Midbrain (tissue), 1 donor: ENCODE measurements at places on chromosomes 2 and 18.

- peak; percentile 84 for DNase-seq
These were observed 169.4 kb downstream of the SMAD7 start for GRCh38 chr18:48781163-48781987.

DNA sequence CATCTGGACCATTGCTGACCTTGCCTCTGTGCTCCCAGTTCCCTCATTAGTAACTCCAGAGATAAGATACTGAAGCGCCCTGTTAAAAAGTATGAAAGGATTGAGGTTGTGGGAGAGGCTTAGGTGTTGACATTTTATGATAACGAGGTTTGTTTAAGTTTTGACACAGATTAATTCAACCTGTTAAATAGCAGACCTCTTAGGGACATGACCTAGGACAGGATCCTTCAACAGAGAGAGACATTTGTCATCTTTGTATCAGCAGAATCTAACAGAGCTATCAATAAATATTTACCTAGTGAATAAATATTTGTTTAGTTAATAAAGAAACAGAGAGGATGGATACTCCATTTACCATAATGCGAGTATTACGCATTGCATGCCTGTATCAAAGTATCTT, 99.5 kb downstream of the DCC start:
- no peak for DNase-seq

DNA sequence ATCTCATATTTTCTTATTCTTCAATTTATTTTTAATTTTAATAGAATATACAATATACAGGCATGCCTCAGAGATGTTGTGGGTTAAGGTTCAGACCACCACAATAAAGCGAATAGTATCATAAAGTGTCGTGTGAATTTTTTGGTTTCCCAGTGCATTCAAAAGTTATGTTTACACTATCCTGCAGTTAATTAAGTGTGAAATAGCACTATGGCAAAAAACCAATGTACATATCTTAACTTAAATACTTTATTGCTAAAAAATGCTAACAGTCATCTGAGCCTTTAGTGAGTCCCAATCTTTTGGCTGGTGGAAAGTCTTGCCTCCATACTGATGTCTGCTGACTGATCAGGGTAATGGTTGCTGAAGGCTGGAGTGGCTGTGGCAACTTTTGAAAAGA, 637.6 kb downstream of the TDRD15 start:
- DNase-seq, result no peak

DNA sequence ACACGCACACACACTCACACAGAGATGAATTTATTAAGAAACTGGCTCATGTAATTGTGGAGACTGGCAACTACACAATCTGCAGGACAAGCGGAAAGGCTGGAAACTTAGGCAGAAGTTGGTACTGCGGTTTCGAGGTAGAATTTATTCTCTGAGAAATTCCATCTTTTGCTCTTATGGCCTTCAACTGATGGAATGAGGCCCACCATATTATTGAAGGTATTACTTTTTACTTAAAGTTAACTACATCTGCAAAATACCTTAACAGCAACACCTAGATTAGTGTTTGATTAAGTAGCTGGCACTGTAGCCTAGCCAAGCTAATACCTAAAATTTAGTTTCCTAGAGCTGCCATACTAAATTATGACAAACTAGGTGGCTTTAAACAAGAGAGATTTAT, 384.0 kb upstream of the UBE2E3 start:
- DNase-seq, result no peak

DNA sequence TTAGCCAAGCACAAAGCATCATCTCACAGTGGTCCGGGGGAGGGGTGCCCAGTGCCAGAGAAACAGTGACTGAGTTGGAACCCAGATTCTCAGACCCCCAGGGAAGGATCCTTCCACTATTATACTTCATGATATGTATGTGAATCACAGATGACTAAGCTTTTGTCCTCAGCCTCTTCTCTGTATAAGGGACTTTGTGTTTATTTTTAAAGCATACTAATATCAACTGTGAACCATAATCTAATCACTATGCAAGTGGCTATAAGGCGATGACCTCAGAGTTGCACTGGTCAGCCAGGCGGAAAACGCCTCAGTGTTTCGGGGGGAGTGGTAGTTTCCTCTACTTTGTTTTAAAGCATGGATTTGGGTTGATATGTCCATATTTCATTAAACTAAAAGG, 160.4 kb upstream of the TMEM200C start:
- no peak for DNase-seq

GRCh38 chr2:100812573-100812972, 7.4 kb upstream of the NPAS2 start:
- no peak for DNase-seq

DNA sequence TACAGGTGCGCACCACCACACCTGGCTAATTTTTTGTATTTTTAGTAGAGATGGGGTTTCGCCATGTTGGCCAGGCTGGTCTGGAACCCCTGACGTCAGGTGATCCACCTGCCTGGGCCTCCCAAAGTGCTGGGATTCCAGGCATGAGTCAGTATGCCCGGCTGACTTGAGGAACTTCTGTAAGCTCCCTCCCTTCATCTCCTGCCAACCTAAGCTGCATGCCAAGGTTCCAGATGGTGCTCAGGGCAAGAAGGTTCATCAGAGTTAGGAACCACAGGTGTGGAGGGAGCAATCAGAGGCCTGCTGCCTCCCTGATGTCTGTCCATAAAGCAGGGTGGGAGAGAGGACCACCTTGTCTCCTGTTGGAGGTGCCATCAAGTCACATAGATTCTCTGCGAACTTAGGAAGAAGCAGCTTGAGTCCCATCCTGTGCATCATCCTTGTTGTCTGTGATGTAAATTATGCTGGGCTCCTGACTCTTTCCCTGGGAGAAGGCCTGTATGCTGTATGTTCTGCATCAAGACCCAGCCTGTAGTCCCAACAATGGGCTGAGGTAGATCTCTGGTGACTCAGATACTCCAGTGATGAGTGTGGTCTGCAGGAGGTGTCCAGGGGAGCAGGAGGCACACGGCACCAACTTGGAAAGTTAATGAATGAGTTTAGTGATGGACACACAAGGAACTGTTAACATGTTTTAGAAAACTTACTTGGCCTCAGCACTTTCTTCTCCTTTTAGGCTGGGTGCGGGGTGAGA, 53.1 kb downstream of the TMEM17 start:
- DNase-seq, result no peak

GRCh38 chr2:222518570-222519381, 94.4 kb downstream of the SGPP2 start:
- no peak for DNase-seq

DNA sequence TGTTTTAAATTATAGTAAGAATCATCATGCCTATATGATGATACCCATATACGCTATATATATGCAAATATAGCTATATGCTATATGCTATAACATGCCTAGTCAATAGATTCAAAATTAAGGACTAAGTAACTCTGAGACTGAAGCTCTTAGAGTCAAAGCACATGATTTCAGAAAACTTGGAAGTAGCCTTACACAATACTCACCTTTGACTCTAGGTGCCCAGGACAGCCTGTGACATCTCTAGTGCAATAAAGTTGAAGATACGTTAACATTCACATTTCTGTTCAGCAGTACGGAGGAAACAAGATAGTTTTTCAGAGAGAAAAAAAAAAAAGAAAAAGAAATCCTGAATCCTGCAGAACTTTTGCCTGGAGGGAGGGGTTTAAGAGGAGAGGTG, 149.7 kb upstream of the PIK3C3 start:
- DNase-seq, result no peak

- DNase-seq, result peak; percentile 29
These were observed 36.7 kb downstream of the DYNC1I2 start for GRCh38 chr2:171723716-171724683.

DNA sequence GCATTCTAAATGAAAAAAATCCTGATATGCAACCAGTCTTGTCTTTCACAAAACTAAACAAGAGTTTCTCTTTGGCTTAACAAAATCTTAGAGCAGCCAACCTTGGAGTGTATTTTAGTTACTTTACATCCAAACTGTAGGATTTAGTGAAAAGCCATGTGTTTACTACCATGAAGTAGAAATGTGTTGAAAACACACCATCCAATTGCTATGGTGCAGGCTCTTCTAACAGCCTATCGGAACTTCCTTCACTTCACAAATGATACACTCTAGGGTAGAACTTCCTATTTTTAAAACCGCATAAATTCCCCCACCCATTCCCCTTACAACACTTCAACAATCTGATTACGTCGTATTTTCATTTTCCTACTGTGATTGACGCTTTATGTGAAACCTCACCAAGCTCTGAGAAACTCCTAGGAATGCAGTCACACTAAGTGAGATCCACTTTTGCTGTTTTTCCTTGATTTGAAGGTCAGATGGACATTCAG, 74.4 kb upstream of the MAP4K4 start:
- no peak for DNase-seq

DNA sequence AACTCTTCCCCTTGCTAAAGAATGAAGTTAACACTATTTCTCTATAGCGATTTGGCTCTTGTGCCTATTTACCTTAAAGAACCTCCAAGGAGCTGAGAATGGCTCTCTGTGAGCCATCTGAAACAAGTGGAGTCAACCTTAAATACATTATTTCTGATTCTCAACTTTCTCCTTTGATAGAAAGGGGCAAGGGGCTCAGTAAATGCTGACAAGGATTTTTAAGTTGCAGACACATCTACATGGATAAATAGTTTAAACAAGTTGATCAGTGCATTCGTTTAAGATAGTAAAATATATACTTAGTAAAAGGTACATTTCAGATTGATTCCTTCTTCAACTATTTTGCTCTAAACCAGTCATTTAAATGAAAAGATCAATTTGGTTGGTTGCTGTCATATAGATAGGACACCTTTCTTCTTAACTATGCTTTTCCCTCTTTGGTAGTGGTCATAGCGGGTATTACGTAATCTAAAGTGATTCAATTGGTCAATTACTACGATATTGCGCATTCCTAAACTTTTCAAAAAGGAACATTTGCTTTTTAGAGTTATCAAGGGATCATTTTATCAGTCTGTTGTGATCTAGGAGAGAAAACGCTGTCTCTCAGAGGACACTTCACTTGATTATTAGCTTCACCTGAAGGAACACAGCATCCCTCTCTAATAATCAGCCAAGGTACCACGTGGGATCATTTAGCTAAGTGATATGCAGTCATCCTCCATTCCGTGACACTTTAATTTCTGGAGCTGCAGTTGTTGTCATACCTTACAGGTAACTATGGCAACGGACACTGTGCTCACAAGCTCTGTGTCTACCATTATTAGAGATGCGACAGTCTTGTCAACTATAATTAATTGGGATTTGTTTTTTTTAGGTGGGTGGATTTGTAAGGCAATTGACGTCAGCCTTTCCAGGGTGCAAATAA, 50.9 kb upstream of the KCNE4 start:
- no peak for DNase-seq

GRCh38 chr18:57561728-57562423, 24.6 kb downstream of the FECH start:
- DNase-seq, result peak; percentile 49

- no peak for DNase-seq
These were observed 125.2 kb downstream of the RTN4 start for GRCh38 chr2:54925022-54925421.

DNA sequence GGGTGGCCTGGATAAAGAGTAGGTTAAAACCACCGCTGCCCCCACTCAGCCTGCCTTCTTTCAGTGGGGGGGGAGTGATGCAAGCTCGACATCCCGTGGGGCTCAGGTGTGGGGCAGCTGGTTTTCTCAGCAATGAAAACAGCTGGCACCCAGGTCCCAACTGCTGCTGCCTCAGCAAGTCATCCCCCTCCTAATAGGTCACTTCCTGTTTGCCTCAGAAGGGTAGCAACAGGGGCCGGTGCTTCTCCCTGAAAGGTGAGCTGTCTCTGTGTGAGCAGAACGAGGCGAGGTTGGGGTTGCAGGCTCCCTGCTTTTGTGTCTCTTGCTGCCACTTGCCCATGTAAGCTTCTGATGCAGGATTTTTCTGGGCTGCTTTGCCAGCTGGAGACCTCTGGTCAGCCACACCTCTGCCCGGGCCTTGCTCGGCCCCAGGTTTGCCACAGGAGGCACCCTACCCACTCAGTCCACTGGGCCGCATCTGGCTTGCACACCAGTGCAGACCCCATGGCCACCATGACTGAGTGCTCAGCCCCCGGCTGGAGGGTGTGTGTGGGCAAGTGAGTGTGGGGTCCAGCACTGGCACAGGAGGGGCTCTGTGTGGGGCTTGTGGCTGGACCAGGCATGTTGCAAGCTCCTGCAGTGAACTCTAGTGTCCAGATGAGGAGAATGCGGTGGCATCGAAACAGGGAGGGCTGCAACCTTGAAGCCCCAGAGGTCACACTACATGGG, 11.5 kb upstream of the ASB1 start:
- DNase-seq, result no peak

- no peak for DNase-seq
These were observed 6.0 kb downstream of the LHCGR start for GRCh38 chr2:48749291-48750127.
